GM23248 (cell line): ENCODE measurements at places on chromosomes 3 and 15. TPM values are rescaled to one million over a fixed set of nuclear protein-coding genes. Genes with fewer than 3 reads are reported as not detected.

PRSS50 gene
- total RNA-seq: not detected in 2 replicates

- no peak for DNase-seq
These were observed 225.6 kb upstream of the ATP11B start for GRCh38 chr3:182567700-182568099.

DNA sequence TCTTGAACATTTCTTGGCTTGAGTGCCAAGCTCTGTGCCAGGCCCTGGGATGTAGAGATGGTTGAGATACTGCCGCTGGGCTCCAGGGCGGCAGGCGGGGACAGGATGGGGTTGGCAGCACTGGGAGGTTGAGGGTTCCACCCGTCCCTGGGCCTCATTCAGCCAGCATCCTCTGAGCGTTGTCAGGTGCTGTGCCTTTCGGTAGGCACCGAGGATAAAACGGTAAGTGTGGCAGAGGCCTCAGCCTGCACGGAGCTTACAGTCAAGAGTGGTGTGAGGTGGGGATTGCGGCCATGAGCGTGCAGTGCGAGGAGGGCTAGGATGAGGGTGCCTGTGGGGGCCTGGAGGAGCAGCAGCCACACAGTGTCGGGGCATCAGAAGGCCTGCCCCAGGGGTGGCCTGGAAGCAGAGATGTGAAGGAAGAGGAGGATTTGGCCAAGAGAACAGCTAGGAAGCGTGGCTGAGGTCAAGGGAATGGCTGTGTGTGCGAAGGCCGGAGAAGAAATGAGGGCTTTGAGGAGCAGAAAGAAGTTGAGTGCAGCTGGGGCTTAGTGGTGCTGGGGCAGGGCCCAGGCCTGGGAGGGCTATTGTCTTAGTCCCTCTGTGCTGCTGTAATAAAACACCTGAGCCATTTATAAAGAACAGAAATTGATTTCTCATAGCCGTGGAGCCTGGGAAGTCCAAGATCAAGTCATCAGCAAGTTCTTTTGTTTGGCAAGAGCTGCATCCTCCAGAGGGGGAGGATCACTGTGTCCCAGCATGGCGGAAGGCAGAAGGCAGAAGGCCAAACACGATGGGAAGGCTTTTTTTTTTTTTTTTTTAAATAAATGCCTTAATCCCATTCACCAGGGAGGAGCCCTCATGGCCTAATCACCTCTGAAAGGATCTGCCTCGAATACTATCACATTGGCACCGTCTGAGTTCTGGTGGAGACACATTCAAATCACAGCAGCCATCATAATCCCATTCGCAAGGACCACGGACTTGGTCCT, 22.7 kb downstream of the CORO2B start:
- no peak for DNase-seq

DNA sequence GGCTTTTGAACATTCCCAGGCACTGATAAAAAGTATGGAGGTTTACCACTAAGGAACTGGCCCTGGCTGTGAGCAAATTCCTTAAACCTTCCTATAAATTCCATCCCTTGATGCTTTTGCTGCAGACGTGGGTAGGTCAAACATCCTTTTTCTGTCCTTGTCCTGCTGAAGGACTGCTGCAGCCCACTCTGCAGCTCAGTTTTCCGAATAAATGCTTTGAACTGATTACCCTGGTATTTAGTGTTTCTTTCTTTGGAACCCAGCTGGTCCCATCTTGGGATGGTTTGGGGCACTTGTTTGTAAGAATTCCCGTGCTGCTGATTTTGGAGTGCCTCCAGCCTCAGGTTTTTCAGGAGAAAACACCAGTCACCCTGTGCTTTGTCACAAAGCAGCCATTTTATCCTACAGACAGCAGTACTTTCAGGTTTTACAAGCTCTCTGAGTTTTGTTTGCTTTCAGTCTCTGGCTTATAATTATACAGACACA, 815.9 kb downstream of the VGLL3 start:
- DNase-seq: no peak

- no peak for DNase-seq
These were observed 496.3 kb upstream of the CNTN3 start for GRCh38 chr3:75110741-75111140.
